ENCODE measurements at places on chromosomes 5 and 9.

DNA sequence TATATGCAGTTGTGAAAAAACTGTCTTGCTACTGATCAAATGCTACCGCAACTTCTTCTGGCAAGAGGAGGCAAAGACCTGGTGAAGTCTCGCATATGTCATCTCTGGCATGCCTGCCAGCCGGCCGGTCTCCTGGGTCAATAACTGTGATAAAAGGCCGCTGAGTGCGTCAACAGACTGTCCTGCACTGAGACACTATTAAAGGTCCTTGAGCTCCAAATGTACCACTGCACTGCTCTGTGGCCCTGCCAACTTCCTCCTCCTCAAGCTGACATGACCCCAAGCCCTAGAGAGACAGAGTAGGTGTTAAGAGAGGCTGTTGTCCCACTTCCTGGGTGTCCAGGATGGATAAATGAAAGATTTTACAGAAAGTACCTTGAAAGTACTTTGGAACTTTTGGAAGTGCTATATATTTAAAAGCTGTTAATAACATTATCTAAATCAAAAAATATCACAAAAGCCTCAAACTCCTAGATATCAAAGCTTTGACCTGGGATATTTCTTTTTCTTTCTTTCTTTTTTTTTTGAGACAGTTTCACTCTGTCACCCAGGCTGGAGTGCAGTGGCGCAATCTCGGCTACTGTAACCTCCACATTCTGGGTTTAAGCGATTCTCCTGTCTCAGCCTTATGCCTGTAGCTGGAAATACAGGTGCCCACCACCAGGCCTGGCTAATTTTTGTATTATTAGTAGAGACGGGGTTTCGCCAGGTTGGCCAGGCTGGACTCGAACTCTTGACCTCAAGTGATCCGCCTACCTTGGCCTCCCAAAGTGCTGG, 31.5 kb downstream of the RAPGEF1 start:
- DNase-seq: no peak

DNA sequence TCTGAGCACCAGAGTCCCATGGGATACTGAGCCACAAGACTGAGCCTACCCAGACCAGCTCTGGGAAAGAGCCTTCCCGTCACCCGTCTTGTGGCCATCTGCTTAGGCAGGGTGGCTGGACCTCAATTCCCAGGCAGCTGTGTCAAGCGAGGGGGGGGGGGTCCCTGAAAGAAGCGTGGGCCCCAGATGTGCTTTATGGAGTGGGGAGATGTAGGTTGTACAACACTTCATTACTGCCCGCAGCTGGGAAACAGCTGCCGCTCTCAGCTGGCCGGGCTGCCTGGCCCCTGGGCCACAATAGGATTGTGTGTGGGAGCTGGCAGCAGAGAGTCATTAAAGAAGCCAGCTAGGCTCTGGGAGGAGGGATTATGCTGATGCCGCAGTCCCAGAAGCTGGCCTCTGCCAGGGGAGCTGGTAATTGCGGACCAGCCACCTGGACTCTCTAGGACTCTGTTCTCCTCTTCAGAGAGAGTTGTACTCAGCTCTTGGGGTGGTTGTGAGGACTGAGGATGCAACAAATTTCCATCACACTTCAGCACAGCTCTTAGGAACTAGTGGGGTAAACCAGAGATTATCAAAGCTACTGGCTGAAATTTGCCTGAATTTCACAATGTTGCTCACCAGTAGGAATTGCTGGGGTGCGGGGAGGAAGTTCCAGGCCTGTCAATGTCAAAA, 145.4 kb downstream of the GADD45G start:
- no peak for DNase-seq

- no peak for DNase-seq
These were observed 803.5 kb downstream of the TLE1 start for GRCh38 chr9:80885894-80886293.

GRCh38 chr5:179224741-179225140, 120.5 kb downstream of the ADAMTS2 start:
- no peak for DNase-seq

GRCh38 chr5:35861718-35862117, 5.0 kb downstream of the IL7R start:
- DNase-seq: no peak

DNA sequence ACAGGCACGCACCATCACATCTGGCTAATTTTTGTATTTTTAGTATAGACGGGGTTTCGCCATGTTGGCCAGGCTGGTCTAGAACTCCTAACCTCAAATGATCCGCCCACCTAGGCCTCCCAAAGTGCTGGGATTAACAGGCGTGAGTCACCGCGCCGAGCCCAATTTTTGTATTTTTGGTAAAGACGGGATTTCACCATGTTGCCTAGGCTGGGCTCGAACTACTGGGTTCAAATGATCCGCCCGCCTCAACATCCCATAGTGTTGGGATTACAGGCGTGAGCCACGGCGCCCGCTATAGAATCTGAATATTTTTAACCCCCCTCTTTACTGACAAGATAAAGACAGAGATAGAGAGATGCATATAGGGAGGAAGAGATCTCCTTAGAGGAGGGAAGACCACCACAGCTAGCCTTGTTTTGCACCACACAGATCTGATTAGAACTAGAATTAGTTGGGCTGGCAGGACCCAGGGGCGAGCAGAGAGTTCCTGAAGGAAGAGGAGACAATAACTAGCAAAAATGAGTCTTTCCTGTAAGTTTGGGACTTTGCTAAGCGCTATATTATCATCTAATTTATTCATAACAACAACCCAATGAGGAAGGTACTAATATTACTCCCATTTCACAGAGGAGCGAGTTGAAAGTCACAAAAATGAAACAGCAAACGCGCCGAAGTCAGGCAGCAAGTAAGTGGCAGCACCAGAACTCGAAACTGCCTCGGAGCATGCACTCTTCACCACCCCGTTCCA, 1.5 kb upstream of the ANKHD1 start:
- DNase-seq: no peak

- no peak for DNase-seq
These were observed 7.6 kb upstream of the ALDH1A1 start for GRCh38 chr9:72960446-72960845.

DNA sequence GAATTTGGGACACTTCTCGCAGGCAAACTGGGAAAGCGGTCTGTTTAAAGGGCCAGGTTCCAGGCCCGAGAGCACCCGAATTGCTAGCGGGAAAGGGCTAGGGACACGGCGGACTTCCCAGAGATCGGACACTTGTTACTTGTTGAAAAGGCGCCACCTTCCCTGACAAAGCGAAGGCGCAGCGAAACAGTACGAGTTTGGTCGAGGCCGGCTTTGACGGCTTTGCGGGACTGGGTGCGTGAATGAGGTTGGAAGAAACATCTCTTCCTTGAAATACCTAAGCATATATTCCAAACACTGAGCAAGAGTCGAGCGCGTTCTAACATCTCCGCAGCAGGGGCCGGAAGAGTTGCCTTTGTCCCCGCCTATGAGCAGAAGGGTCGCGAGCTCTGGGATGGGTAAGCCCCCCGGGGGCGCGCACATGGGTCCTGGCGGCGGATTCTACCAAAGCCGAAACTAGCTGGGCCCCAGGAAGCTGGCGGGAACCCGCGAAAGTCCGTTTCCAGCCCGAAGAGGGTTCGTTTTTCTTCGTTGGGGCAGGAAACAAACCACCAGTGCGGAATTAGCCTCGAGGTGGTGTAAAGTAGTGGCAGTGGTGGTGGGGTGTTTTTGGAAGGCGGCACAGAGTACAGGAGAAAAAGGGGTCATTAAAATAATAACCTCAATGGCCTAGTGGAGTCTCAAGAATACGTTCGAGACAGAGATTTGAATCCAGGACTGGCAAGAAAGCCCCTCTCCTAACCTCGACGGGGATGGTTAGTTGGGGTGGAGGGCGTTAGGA, 1.5 kb downstream of the GDNF start:
- no peak for DNase-seq
